Osteoblast (primary cell): ENCODE measurements at places on chromosomes 11 and 22. TPM values are rescaled to one million over a fixed set of nuclear protein-coding genes. Genes with fewer than 3 reads are reported as not detected.

DNA sequence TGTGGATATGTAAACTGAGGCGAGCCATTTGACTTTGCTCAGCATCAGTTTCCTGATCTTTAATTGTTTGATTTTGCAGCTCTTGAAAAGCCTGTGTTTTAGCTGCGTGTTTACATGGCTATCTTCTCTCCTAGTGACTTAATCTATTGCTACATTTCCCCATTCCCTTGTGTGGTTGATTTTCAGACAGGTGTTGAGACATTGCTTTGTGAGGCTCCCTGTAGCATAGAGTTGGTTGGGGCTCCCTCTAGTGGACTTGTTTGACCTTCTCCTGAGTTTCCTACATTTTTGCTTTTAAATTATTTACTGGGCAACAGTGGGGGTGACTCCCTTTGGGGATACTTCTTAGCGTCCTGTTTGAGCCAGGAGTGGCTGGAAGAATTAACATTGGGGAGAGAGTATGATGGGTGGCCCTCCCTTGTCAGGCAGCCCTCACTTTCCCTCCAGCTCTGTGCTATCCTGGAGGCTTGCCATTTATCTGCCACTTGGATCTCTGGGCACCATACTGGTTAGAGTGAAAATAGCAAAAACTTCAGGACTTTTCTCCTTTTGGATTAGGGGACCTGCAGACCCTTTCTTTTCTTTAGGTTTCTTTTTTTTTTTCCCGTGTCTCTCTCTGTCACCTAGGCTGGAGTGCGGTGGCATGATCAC is 9.2 kb upstream of the CBL start:
- no peak overlapping the region for H3K4me3 ChIP-seq
- no peak overlapping the region for H3K27ac ChIP-seq
- no peaks in the 10 kb centered on the region for H3K4me1 ChIP-seq
- H3K27me3 ChIP-seq = no peaks in the 10 kb centered on the region
- peak; percentile 93 for DNase-seq

- H3K36me3 ChIP-seq = no peaks in the 10 kb centered on the region
- no peak for DNase-seq
- no peaks in the 10 kb centered on the region for H3K27me3 ChIP-seq
- no peaks in the 10 kb centered on the region for H3K4me1 ChIP-seq
Observed at GRCh38 chr11:80617156-80617555, 1176.3 kb upstream of the TENM4 start.

GRCh38 chr22:29478326-29479276 is 1.4 kb upstream of the NEFH start:
- H3K27ac ChIP-seq = no peak overlapping the region
- no peaks in the 10 kb centered on the region for H3K4me1 ChIP-seq
- peaks cover 62% of the 10 kb centered on the region for H3K27me3 ChIP-seq
- no peaks in the 10 kb centered on the region for H3K36me3 ChIP-seq

- DNase-seq = peak; percentile 77
- no peaks in the 10 kb centered on the region for H3K36me3 ChIP-seq
- peaks cover 3% of the 10 kb centered on the region for H3K4me1 ChIP-seq
- no peak overlapping the region for H3K27ac ChIP-seq
Observed at GRCh38 chr11:1071571-1072115, 3.0 kb upstream of the MUC2 start.

DNA sequence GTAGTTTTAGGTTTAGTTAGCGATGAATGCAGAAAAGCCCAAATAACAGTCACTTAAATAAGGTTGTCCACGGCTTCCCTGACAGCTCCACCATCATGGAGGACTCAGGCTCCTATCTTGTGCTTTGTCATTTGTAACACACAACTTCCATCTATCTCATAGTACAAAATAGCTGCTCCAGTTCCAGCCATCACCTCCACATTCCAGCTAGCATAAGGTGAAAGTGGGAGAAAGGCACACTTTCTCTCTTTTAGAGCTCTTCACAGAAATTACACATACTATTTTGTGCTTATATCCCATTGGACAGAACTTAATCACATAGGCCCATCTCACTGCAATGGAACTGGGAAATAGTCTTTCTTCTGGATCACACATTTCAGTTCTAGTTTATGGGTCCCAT is 8.7 kb downstream of the THY1 start:
- peaks cover 13% of the 10 kb centered on the region for H3K36me3 ChIP-seq
- no peak overlapping the region for H3K27ac ChIP-seq
- no peak overlapping the region for H3K4me3 ChIP-seq
- H3K4me1 ChIP-seq = peaks cover 26% of the 10 kb centered on the region

The THRSP gene
- total RNA-seq = not detected in 2 replicates

- H3K4me3 ChIP-seq = no peak overlapping the region
- H3K36me3 ChIP-seq = no peaks in the 10 kb centered on the region
- H3K27ac ChIP-seq = no peak overlapping the region
- no peak for DNase-seq
- H3K27me3 ChIP-seq = no peaks in the 10 kb centered on the region
Observed at GRCh38 chr11:10640308-10640707, 53.2 kb downstream of the IRAG1 start.

- no peak overlapping the region for H3K4me3 ChIP-seq
- no peaks in the 10 kb centered on the region for H3K36me3 ChIP-seq
- no peak overlapping the region for H3K27ac ChIP-seq
Observed at GRCh38 chr11:128552783-128553661, 34.3 kb downstream of the ETS1 start.

- no peak overlapping the region for H3K27ac ChIP-seq
- no peaks in the 10 kb centered on the region for H3K4me1 ChIP-seq
- DNase-seq = no peak
- H3K4me3 ChIP-seq = no peak overlapping the region
Observed at GRCh38 chr11:71977743-71978418, 20.8 kb upstream of the IL18BP start.

GRCh38 chr11:10490398-10491241 is 35.6 kb downstream of the AMPD3 start:
- H3K36me3 ChIP-seq = peaks cover 9% of the 10 kb centered on the region
- no peaks in the 10 kb centered on the region for H3K27me3 ChIP-seq
- H3K4me3 ChIP-seq = peak overlapping the region; percentile 21
- peak; percentile 99 for DNase-seq
- peak overlapping the region; percentile 81 for H3K27ac ChIP-seq

The TMEM179B gene
- 37.4 and 51.4 TPM in 2 replicates for total RNA-seq

DNA sequence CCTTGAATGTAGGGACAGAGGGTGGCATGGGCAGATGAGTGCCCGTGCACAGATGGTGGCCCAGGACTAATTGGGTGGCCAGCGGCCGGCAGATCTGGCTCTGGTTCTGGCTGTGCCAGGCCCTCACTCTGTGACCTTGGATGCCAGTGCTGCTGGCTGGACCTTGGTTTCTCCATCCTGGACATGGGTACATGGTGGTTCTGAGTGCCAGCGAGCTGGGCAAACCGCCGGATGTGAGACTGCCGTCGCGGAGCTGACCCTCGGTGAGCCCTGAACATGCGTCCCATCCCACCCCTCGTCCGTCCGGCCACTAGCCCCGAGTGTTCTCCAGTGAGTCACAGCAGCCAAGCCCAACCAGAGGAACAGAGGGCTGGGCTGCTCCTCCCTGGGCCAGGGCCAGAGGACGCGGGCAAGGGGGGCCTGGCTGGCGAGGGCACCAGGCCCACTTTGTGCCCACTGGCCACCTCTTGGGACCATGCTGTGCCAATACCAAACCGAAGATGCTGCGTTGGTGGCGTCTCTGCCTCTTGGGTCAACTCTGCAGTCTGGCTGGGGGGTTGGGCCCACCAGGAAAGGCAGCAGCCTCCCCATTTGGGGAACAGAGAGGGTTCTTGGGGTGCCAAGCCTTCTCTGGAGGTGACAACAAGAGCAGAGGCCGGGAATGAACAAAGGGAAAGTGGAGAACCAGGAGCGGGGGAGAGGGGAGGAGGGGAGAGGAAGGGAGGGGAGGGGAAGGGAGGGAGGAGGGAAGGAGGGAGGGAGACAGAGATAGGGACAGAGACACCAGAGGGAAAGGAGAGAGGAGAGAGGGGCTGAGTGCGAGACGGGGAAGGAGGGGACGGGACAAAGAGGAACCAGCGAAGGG is 10.7 kb downstream of the LSP1 start:
- peaks cover 5% of the 10 kb centered on the region for H3K27me3 ChIP-seq
- H3K4me3 ChIP-seq = peak overlapping the region; percentile 49
- no peaks in the 10 kb centered on the region for H3K36me3 ChIP-seq
- H3K4me1 ChIP-seq = peaks cover 38% of the 10 kb centered on the region
- peak overlapping the region; percentile 92 for H3K27ac ChIP-seq

DNA sequence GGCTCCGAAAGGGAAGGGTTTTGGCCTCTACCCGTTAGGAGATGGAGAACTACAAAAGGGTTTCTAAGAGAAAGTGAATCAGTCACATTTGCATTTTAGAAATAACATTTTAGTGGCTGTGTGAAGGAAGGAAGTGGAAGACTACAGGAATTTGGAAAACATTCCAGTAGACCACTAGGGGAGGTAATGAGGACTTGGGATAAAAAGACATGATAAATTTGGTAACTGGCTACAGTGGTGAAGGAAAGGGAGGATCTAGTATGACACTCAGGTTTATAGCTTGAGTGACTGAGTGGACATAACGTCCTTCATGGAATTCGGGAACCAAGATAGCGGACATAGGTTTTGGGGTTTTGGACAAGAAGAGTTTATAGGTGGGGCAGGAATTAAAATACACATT is 7.0 kb upstream of the RRM1 start:
- H3K27ac ChIP-seq = no peak overlapping the region
- H3K27me3 ChIP-seq = no peaks in the 10 kb centered on the region
- peaks cover 6% of the 10 kb centered on the region for H3K4me1 ChIP-seq
- peak; percentile 63 for DNase-seq
